NCI-H524 (cell line): ENCODE measurements at places on chromosomes 4 and X.

DNA sequence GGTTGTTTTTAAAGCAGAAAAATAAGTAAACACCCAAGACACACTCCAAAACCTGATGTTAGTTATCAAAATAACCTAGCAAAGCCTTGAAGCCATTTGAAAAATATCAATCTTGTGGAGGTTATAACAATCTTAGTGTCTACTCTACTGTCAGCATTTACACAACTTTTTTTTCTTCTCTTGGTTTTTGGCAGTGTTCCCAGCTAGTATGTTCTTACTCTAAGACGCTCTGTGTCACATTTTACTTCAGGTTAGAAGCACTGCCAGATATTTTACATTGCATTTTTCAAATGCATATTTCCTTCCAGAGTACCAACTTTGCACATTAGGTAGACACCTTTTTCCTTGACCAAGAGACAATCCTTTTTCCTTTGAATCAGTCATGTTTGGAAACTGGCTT lies 114.0 kb upstream of the INPP4B start:
- no peak for DNase-seq

DNA sequence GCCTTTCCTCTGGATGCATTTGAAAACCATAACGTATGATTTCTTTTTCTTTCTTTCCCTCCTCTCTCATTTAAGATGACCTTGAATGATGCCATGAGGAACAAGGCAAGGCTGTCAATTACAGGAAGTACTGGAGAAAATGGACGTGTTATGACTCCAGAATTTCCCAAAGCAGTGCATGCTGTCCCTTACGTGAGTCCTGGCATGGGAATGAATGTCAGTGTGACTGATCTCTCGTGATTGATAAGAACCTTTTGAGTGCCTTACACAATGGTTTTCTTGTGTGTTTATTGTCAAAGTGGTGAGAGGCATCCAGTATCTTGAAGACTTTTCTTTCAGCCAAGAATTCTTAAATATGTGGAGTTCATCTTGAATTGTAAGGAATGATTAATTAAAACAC lies 142.8 kb downstream of the GRIA2 start:
- DNase-seq = no peak

DNA sequence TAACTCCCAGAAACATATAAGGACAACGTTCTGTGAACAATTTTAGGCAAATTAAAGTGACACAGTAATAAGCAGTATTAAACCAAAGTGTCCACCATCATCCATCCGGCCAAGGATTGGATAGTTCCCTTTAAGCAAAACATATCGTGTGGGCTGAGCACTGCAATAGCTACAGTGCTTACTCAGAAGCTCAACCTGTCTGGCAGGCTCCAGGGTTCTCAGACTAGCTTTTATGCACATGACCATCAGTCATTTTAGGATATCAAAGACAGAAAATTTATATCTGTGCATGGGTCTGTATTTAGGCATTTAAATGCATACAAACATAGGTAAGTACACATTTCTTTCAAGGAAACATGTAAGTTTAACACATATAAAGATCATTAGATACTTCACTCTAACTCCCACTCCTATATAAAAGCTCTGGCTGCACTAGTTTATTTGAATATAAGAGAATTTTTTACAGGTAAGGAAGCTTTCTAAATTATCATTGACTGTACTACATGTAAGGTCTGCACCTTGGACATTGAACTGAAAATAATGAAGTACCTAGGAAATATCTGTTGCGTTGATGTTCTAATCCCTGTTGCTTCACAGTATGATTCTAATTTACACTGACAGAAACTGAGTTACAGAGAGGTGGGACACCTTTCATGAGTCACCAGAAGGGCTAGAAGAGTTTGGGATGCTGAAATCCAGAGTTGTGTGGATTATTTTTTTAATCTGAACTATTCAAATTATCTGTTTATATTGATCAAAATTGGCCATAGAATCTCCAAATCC lies 67.6 kb downstream of the ELOVL6 start:
- DNase-seq = no peak

- no peak for DNase-seq
Observed at GRCh38 chr4:123651536-123652180, 255.1 kb downstream of the SPRY1 start.

DNA sequence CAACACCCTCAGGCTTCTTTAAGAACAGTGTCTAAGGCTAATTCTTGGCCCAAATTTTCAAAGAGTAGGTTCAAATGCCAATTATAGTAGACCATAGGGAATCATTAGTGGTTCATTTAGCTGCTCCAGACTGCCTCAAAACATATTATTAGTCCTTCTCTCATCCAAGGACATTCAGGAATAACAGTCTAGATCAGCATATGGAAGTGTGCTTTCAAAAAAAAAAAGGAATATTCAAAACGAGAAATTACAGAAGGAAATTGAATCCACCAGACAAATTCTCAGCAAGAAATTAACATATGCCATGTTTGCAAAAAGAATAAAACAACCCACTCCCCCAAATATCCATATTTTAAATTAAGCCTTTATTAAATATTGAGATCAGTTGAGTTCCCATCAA lies 293.1 kb downstream of the SMARCA1 start:
- DNase-seq = no peak

DNA sequence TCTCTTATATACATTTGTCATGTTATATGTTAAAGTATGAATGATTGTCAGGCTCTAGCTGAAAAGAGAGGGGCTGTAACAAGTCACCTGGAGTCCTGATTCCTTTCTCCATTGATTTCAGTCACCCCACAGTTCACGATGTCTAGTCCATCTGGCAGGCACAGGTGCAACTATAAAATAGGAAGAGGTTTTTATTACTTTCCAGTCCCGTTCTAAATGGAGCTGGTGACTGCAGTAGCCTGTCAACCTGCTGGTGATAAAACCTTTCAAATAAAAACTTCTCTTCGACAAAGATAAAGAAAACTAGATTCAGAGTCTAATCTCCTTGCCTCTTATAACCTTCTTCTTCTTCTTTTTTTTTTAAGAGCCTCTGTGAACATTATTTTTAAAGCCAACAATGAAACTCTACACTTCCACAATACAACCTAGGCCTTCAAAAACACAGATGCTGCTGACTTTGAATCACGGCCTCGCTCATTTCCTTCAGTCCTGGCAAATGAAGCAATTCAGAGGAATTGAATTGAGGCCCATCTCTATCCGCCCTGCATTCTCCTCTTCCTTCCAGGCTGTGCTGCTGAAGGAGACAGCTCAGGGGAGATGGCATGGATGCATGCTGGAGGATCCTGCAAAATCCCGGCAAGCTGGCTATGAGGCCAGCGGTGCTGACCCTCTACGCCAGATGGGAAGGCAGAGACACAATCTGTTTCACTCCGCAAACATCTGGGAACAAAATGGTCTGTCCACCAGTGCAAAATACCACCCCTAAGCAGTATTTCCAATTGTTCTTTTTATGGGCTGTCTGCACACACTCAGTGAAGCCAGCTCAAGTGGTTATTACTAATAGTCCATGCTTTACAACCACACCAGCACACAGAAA lies 27.3 kb upstream of the CDKN2AIP start:
- DNase-seq = peak; percentile 17

DNA sequence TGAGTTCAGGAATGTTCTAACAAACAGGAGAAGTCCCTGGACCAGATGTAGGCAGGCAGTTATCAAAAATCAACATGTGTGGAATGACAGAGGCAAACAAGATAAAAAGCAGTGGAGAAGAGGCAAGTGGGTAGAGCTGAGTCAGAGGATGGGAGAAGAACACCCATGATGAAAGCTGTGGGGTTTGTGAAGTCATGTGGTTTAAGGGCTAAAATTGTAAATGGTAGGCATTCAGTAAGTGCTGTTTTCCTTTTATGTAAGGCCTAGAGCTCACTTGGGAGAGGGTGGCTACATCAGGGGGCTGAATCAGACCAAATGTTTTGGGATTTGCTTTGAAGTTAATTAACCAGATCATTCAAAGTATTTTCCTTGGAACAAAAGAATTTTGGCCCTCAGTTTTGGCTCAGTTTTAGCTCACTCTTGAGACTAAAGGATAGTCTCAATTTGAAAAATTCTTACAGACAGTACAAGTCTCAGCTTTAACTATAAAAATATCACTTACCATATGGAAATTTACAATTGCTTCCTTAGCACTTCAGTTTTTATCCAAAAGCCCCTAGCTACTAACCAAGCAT lies 114.5 kb upstream of the PCDH7 start:
- DNase-seq = no peak

GRCh38 chr4:6616087-6616995 lies 24.1 kb upstream of the MRFAP1 start:
- no peak for DNase-seq

- DNase-seq = no peak
Observed at GRCh38 chr4:55184600-55185523, 59.5 kb upstream of the KDR start.
